RPMI8226 (cell line): ENCODE measurements at places on chromosomes 7 and 10.

DNA sequence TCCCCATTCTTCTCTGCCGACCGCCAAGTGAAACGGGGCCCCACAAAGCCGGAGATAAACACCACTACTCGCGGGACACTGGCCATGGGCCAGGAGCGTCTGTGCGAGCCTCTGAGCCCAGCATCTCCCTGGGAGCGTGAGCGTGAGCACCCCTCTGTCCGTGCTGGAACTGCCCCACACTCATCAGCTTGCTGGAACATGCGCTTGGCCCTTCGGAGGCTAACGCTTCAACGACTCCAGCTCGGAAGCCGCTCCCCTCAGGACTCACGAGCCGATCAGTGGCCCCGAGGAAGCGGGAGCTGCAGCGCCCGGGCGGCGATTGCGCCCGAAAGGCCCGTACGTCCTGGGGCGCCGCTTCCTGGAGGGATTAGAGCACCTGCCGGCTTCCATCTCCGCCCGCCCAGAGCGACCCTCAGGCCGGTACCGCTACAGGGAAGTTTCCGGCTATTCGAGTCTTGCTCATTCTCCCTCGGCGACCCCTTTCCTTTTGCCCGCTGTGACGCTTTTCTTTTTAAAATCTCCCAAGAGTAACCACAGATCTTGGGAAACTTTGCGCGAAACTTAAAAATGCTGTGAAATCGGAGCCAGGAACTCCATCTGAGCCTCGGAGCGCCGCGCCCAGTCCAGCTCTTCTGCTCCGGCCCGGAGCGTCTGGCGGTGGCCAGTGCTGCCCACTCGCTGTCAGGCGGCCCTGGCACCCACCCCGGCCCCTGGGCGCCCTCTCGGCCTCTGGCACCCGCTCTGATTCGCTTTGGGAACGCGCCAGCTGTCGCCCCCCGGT, 1.0 kb downstream of the TLL2 start:
- DNase-seq: no peak

DNA sequence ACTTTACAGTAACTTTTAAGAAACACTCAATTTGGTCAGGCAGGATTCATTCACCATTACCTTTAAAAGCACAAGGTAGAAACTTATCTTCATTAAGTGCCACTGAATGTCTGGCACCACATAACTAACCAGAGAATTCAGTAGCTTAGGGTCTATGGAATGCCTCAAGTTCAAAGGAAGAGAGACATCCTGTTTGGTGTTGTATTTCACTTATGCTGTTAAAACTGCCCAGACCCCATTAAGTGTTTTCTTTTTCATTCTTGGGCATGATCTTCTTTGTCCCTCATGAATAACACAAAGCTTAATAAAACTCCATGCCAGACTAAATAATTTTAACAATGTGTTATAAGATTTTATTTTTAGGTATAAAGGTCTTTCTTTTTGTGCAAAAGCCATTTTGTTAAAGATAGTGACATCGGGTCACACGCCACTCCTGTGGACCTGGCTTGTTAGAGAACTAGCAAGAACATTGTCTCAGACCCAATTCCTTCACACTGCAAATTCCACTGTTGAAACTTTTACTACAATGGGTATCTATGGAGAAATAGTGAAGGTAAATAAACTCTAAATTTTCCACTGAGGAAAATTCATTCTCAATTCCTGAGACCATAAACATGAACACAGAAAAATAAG, 221.0 kb downstream of the TWIST1 start:
- DNase-seq: no peak

- DNase-seq: no peak
Observed at GRCh38 chr7:125644109-125644508, 714.5 kb upstream of the POT1 start.

- DNase-seq: no peak
Observed at GRCh38 chr7:101180130-101180755, at the start of gene NAT16. Gene NAT16 (minus strand): TSS chr7:101180293. CDS start chr7:101174807, 5,486 bp downstream.

DNA sequence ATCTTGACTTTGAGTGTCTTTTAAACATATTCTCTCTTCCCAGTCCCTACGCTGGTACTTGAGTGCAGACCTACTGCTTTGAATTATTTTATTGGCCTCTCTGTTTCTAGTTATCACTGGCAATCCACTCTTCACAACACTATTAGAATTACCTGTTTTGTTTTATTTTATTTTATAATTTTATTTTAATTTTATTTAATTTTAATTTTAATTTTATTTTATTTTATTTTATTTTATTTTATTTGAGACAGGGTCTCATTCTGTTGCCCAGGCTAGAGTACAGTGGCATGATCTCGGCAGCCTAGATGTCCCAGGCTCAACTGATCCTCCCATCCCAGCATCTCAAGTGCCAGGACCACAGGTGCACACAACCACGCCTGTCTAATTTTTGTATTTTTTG, 6.8 kb downstream of the STK17A start:
- no peak for DNase-seq

GRCh38 chr10:89837165-89838043, 136.0 kb downstream of the KIF20B start:
- DNase-seq: peak; percentile 5

- no peak for DNase-seq
Observed at GRCh38 chr7:151132461-151133205, 34.9 kb downstream of the GBX1 start.

- no peak for DNase-seq
Observed at GRCh38 chr10:74418285-74418872, 267.4 kb downstream of the ADK start.

DNA sequence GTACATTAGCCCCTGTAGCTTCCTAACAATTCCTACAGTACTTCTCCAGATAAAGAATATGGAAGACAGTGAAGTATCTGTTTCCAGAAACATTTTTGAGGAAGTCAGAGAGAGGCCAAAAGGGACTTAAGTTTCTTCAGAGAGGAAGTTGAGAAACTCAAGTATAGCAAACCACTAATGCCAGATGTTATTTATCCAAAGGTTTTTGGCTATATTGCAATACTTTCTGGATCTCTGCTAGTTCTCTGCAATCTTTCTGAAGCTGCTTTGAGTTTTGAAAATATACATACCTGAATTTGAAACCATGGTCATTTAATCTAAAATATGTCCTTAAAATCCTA, 64.7 kb downstream of the BICC1 start:
- DNase-seq: no peak

- no peak for DNase-seq
Observed at GRCh38 chr7:26930201-26930600, 65.8 kb upstream of the SKAP2 start.

DNA sequence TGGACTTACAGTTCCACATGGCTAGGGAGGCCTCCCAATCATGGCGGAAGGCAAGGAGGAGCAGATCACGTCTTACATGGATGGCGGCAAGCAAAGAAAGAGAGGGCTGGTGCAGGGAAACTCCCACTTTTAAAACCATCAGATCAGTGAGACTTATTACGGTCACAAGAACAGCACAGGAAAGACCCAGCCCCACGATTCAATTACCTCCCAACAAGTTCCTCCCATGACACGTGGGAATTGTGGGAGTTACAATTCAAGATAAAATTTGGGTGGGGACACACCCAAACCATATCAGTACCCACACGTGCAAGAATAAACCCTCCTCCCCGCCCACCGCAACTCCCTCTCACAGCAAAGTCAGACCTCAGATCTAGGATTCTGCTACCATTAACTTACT, 4.5 kb upstream of the AIFM2 start:
- no peak for DNase-seq

DNA sequence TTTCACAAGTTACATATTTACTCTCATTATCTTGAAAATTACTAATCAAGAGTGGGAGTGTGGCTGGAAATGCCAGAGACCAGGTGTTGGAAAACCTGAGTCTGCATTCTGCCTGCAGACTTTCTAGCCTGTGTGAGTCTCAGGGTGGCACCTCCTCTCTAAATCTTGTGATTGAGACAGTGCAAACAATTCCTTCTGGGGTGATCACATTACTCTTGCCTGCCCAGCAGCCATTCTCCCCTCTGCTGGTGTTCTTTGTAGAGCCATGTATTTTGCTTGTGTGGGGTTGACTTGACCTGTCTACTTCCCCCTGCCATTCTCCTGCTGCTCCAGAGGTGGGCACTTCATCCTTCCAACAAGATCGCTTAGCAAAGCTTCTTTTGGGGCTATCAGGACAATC, 101.1 kb downstream of the RAPGEF5 start:
- no peak for DNase-seq

- no peak for DNase-seq
Observed at GRCh38 chr10:78147202-78147601, 113.5 kb downstream of the RPS24 start.

DNA sequence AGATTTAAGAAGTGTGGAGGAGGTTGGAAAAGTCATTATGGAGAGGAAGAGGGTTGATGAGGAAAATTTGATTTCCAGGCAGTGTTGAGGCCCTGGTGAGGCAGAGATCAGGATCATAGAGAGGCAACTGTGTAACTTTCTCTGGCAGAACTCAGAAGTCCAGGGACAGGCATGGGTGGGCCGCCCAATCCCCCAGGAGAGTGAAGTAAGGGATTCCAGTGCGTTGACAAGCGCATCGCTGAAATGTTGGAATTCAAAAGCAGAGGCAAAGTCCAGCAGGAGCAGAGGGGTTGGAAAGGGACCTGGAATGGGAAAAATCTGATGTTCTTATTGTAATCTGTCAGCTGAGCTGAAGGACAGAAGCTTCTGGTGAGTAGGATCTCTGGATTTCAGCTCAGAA, 207.3 kb downstream of the FAM107B start:
- no peak for DNase-seq

DNA sequence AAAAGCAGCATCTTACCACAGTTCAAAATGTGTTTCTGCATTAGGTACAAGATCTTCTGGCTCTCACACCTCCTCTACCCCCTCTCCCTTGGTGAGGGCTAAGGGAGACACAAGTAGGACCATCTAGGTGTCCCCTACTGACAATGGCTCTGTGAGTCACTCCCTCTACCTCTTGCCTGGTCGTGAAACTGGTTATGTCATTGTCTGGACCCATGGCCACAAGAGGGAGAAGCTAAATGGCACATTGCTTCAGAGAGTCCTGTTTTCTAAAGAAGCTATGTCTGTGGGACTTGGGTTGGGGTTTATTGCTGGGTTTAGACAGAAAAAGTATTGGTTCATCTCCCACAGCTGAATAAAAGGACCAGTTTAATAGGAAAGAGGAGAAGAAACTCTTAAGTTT, 4.0 kb upstream of the PLXNA4 start:
- DNase-seq: peak; percentile 26

DNA sequence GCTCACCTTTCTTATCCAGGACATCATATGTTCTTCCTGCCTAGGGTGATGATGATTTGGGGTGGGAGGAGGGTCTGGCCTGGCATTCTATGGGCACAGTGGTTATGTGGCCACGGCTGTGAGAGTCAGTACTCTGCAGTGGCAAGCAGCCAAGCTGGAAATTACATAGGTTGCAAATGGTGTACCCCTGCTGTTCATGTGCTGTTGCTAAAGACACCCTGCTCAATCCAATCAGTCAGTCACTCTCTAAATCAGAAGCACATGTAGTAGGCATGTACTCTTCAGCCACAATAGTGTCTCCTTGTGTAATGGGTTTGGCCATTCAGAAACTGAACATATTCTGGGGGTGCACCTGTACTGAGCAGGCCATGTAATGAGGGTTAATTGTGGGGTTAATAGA, 449.1 kb upstream of the ANKRD30A start:
- no peak for DNase-seq

GRCh38 chr10:70782746-70783680, 2.2 kb downstream of the TBATA start:
- DNase-seq: no peak

GRCh38 chr7:103915680-103916357, 73.6 kb downstream of the RELN start:
- DNase-seq: no peak

- DNase-seq: no peak
Observed at GRCh38 chr10:114684822-114685209, 26.7 kb upstream of the ABLIM1 start.

DNA sequence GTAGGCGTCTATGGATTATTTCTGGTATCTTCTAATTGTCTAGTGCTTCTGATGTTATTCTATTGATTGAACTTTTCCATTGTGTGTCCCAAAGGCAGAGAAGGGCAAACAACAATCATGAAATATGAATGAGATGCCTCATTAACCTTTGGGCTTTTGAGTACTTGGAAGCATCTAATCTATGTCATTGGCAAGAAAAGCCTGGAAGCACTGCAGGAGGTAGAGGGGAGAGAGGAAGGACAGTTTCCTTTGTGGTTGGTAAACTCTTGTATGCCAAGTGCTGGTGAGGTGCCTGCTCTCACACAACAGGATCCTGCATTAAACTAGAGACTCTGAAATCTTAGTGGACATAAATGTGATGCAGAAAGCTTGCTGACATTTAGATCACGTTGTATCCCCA, 155.2 kb upstream of the TPK1 start:
- no peak for DNase-seq

DNA sequence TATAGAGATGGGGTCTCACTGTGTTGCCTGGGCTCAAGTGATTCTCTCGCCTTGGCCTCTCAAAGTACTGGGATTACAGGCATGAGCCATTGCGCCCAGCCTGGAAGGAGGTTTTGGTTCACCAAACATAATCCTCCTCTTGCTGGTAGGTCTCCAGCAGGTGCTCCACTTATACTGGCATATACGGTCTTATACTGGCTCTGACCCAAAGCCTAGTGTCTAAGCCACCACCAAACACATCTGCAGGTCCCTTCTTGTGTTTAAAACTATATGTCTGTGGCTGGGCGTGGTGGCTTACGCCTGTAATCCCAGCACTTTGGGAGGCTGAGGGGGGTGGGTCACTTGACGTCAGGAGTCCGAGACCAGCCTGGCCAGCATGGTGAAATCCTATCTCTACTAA, 5.4 kb downstream of the MBLAC1 start:
- DNase-seq: peak; percentile 55

DNA sequence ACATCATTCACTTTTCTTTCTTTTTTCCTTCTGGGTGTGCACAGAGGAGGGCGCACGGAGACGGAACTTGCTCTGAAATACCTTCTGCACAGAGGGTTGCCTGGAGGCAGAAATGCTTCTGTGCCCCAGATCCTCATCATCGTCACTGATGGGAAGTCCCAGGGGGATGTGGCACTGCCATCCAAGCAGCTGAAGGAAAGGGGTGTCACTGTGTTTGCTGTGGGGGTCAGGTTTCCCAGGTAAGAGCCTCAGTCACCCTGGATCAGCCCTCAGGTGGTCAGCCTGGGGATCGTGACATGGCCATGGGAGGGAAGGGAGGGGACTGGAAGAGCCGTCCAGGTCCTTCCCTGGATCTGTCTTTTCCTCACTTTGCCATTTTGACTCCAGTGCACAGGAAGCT, 33.6 kb downstream of the VWA2 start:
- no peak for DNase-seq

DNA sequence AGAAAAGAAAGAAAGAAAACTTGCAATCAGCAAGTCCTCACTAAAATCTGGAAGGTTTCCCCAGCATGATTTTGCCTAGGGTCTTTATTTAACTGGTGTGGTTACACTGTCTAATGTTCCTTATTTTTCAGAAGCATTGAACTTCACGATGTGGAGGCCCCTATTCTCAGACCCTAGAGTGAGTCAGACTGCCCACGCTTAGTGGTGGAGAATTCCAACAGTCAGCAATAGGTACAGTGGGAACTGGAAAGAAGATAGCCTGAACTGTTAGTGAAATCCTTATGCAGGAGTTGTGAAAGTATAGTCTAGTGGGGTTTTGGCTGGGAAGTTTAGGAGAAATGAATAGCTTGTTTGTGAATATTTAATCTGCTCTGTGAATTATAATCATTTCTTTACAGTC, 115.0 kb downstream of the FZD1 start:
- DNase-seq: no peak
